ENCODE measurements at places on chromosomes 6 and 20. TPM values are rescaled to one million over a fixed set of nuclear protein-coding genes. Genes with fewer than 3 reads are reported as not detected.

DNA sequence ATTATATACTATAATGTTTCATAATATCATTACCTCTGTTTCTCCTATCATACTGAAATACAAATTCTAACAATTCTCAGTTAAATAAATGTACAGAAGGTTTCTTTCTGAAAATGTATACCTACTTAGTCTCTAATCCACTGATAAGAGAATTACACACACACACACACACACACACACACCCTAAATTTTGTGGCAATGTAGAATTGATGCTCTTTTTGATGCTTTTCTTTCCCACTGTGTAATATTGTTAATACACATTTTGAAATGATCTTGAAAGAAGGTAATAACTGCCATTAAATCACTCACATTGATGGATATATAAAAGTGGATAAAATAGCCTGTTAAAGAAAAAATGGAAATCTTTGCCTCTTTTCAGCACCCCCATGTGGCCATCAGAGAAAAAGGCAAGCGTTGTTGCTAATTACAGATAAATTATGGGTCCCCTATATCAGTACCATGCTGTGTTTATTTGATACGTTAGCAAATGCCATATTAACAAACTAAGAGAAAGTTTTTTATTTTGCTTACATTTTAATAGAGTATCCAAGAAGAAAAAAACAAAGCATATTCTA lies 76.6 kb upstream of the VGLL2 start:
- no peak for DNase-seq

BTNL2 gene
- not detected for total RNA-seq

GRCh38 chr6:25017486-25017885 lies 81.7 kb upstream of the RIPOR2 start:
- no peak for DNase-seq

GRCh38 chr20:60695226-60696000 lies 556.6 kb upstream of the CDH4 start:
- DNase-seq = no peak

GRCh38 chr20:58870293-58871014 lies 17.9 kb downstream of the GNAS start:
- peak; percentile 57 for DNase-seq

DNA sequence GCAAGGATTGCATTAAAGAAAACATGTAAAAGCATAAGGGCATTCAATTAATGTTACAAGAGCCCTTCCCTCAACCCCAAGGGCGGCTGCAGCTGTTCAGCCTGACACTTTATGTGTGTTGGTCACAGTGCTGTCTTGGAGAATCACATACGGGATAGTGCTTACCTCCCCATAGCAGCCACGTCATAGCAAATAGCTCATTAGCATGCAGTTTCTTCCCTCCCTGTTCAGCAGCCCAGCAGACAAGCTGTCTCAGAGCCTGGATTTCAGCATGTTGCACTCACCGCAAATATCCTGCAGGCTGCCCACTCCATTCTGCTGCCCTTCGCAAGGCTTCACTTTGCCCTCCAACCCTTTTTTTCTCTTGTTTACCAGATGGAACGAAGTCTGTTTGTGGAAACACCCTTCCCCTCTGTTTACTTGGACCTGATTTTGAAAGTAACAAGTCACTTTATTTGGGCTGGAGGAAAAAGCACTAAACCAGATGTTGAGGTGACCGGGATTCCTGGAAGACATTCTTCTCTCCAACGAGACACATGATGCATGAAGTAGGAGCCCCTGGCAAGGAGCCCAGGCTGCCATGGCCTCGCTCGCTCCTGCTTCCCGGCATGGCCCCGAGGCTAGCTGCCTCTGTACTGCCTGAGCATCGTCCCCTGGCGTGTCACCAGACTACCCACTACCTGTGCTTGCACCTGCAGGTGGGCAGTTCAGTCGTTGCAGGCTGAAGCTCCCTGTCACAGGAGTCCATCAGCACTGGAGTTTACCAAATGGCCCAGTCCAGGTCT lies 151.6 kb upstream of the GMDS start:
- peak; percentile 60 for DNase-seq

GRCh38 chr20:3686867-3687321 lies 5.1 kb upstream of the ADAM33 start:
- DNase-seq = peak; percentile 89

OPRL1 gene
- 1.3 TPM for total RNA-seq

ADGRF4 gene
- total RNA-seq = 0.09 TPM

CAP2 gene
- total RNA-seq = 127 TPM

GRCh38 chr6:44561060-44561623 lies 173.6 kb downstream of the CDC5L start:
- peak; percentile 59 for DNase-seq

GNAS-AS1 gene
- 0.50 TPM for total RNA-seq

- DNase-seq = no peak
These were observed 294.4 kb upstream of the PRDM1 start for GRCh38 chr6:105791583-105792318.
